Activated T-cell treated with anti-CD3 and anti-CD28 coated beads, Interleukin-2, amount 50 U/mL, for 72 hours (primary cell): ENCODE measurements at places on chromosomes 7 and 10. TPM values are rescaled to one million over a fixed set of nuclear protein-coding genes. Genes with fewer than 3 reads are reported as not detected.
A peak's percentile ranks its signal among the peaks of the same experiment; 100 is the strongest.

DNA sequence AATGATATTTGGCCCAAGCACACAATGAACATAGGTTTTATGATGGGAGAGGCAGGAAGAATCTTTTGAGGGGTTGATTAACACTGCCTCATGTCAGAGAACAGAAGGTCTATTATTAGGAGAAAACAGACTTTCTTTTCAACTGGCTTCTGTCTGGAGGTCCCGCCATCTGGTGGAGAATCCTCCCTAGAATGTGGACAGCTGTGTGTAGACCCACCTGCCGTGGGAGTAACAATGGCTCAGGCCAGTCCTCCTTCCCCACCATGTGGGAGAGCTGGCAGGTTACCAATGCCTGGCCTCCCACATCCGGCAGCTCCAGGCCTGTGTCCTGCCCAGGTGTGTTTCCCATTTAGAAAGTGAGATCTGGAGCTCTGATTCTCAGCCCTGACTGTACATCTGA is 70.4 kb upstream of the AOAH start:
- DNase-seq: no peak

Gene ENTPD7
- total RNA-seq: 3.9 TPM

GRCh38 chr10:44185315-44185666 is 199.6 kb downstream of the CXCL12 start:
- DNase-seq: no peak

DNA sequence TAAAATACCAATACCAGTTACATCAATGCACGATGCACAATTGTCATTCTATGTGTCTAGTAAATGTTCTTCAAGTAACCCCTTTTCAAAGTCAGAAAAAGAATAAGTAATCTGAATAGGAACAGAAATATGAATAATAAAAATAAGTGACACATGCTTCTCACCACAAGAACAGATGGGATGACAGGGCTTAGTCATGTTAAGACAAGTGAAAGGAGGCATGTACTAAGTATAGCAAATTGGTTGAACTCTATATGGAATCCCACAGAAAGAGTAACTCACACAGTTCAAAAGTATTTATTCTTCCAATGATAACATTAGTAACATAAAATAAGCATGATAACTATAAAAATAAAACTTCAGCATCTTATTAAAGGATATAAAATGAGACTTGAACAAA is 100.9 kb upstream of the TAS2R16 start:
- DNase-seq: no peak

GRCh38 chr7:2274666-2275065 is 32.6 kb downstream of the NUDT1 start:
- no peak for DNase-seq

- DNase-seq: no peak
These were observed 179.2 kb upstream of the MBL2 start for GRCh38 chr10:52951824-52952223.

GRCh38 chr10:77925795-77926565 is 575 bp downstream of the DLG5 start:
- DNase-seq: peak; percentile 50

GRCh38 chr10:68105820-68106219 is 3.5 kb upstream of the MYPN start:
- DNase-seq: no peak

DNA sequence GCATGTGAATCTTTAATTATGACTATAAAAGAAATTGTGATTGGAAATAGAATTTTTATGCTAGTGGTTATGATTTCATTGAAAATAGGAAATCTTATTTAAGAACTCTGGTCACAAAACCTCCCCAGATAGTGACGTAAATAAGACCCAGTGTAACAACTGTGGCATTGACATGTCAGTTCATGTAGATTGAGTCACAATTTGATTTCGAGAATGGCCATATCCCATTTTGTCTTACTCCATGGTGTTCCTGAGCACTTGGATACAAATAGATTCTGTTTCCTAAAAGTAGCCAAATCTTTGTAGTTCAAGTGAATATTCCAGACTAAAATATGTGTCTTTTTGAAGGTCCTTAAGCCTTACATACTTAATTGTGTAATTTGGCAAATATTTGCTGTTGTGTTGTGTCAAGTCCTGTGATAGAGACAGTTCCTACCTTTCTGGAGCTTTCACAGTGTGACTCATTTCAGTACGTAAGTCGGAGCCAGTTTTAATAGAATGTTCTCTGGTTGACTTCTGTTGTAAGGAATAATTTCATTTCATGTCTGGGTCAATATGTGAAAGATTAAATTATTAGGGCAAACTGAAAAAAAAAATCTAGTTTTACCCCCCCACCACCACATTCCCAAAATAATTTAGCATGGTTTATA is 37.1 kb upstream of the TOMM7 start:
- DNase-seq: no peak

GRCh38 chr10:73892310-73893030 is 18.1 kb upstream of the CAMK2G start:
- DNase-seq: no peak

DNA sequence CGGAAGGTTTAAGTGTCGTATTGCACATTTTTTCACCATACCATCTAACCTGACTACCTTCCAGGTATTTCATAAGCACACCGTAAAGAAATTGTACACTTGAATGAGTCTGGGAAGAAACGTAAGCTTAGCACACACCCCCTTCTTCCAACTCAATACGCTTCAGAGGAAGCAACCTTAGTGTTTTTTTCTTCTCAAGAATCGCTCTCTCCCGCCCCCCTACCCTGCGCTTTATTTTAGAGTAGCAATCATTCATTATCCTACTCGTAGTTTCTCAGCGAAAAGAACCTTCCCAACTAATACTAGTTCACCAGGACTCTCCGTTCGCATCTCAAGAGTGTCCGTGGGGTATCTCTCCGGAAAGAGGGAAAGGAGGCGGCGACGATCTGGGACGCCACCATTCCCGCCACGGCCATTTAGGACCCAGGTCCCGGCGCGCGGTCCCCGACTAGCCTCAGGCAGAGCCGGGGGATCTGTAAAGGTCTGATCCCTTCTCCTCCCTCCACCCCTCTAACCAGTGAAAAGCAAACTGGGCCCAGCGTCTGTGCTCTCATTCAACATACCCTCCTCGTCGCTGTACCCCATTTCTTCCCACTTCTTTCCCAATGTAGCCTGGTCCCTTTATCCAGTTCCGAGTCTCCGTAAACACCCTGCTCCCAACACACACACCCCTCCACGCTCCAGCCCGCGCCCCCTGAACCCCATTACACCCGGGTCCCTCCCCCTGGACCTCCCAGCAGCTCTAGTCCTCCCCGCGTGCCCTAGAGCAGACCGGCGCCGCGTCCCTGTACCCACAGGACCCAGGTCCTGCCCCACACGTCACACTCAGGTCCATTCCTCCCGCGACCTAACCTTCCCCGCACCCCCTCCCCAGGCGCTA is 16.0 kb downstream of the MYOZ1 start:
- DNase-seq: peak; percentile 28

- no peak for DNase-seq
These were observed 155.7 kb upstream of the HGF start for GRCh38 chr7:81925530-81925929.

Gene MYOF
- total RNA-seq: 32.3 TPM

GRCh38 chr7:155893664-155894063 is 81.4 kb upstream of the SHH start:
- DNase-seq: no peak

Gene H2BK1
- total RNA-seq: 3.4 TPM

DNA sequence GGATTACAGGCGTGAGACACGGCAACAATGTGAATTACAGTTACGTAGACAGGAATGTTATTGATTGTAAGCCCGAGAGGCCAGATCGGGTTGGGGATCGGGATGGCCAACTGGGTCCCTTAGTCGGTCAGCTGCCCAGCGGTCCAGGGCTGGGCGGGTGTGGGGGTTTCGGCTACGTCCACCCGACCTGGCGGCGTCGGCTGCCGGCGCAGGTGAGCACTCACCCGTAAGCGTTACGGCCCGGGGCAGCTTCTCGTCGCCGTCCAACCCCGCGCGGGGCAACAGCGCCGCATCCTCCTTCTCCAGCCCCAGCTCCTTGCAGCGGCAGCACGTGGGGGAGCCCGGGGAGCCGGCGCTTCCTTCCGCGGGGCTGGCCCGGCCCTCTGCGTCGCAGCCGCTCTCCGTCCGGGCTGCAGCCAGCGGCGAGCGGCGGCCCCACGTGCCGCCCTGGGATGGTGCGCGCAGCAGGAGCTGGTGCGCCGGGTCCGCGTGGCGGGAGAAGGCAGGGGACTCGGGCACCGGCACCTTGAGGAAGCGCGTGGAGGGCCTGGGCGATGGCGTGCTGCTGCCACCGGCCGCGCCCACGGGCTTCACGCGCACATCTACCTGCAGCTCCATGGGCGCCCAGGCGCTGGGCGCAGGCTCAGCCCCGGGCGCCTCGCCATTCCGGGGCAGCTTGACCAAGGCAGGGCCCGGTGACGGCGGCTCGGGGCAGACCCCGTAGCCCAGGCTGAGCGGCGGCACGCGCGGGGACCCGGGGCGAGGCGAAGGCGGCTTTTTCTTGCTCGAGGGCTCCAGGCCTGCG is 609 bp downstream of the KLRG2 start:
- peak; percentile 32 for DNase-seq

Gene LIPJ
- total RNA-seq: not detected

Gene ADCYAP1R1
- 0.12 TPM for total RNA-seq

- no peak for DNase-seq
These were observed 184.2 kb upstream of the BET1 start for GRCh38 chr7:94188350-94188749.

GRCh38 chr10:58393317-58393716 is 8.1 kb downstream of the TFAM start:
- no peak for DNase-seq

- no peak for DNase-seq
These were observed at the start of gene DEPP1 for GRCh38 chr10:44978570-44979280. TSS of gene DEPP1 (minus strand) at chr10:44978809. CDS start at chr10:44978030, 779 bp downstream.

DNA sequence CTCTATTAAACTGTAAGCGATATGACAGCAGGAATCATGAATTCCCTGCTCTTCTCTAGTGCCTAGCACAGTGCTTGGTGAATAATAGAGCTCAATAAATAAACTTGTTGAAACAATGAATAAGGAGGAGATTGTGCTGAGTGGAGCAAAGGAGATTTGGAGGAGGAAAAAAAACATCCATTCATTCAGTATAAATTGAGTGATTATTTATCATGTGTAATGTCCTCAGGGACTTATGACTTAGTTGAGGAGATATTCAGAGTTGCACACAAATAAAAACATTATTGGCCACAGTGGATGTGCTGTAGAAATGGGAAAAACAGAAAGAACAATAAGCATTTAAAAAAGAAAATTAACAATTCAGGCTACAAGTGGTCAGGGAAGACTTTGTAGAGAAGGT is 125.7 kb downstream of the FOXP2 start:
- DNase-seq: no peak

GRCh38 chr10:132499367-132499685 is 38.3 kb upstream of the INPP5A start:
- DNase-seq: no peak

Gene LEP
- not detected for total RNA-seq

DNA sequence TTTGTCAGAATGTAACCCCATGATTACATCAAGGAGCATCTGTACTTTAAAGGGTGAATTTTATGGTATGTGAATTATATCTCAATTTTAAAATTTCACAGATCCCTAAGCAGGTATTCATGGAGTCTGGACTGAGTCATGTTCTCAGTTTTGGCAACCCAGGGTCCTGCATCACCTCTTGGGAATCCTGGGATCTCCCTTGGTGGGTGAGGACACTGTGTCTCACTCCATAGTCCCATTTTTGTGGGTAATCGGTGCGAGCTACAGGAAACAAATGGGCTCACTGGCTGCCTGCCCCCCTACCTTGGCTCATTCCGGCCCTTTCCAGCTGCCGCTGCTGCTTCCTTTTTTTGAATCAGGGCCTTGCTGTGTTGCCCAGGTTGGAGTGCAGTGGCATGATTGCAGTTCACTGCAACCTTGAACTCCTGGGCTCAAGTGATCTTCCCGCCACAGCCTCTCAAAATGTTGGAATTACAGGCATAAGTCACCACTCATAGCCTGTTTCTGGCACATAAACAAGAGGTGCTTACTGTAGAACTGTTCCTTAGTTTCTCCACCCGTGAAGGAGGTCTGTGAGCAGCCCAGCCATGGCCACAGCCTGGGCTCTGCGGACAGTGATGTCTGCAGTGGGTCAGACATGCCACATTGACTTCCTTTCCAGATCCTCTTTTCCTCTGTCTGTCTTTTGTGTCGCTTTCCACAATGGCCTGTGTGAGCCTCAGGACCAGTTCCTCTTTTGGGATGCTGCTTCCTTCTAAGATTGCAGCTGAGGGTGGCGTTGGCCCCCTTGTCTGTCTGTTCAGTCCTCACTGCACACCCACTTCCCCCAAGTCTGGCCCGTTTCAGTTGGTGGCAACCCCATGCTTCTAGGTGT is 14.5 kb downstream of the PALD1 start:
- DNase-seq: no peak

- peak; percentile 1 for DNase-seq
These were observed 35.3 kb upstream of the HIBADH start for GRCh38 chr7:27697861-27698430.

Gene HABP2
- total RNA-seq: not detected

- DNase-seq: no peak
These were observed 68.3 kb downstream of the PWWP2B start for GRCh38 chr10:132465193-132465888.

- no peak for DNase-seq
These were observed 334.1 kb upstream of the TPK1 start for GRCh38 chr7:145169908-145170307.

Gene CNPY1
- not detected for total RNA-seq

GRCh38 chr7:123004931-123005330 is 9.4 kb upstream of the TAS2R16 start:
- no peak for DNase-seq

Gene HERC4
- total RNA-seq: 73.5 TPM

DNA sequence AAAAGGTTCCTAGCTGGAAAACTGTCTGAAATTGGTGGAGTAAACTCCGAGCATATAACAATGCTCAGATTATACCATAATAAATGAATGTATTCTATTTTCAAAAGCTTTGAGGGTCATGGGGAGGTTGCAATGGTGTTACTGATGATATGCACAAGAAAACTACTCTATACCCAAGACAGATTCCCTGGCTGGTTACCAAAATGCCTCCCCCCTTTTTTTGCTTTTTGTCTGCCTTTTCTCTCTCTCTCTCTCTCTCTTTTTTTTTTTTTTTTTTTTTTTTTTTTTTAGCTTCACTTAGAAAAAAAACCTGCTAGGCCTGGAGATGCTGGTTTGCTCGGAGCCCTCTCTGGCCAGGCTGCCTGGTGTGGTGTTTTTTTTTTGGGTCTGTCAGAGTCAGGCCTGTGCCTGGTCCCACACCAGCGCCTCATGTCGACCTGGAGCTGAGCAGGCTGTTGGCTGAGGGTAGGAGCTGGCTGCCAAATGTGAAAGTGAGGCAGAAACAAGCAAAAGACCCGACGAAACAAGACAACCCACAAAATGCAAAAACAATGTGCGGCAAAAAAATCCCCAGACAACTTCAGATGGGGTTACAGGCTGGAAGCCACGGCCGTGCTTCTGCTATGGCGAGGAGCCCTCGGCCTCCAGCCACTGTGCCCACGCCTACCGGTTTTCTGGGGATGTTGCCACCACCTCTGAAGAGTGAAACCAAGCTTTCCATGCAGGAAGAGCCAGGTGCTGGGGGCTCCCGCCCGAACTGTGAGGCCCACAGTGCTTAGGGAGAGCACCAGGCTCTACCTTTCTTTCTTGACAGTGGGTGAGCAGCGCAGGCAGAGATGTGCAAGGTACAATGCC is 59.9 kb upstream of the EFCAB10 start:
- no peak for DNase-seq
